ENCODE measurements at places on chromosomes 3 and 15. TPM values are rescaled to one million over a fixed set of nuclear protein-coding genes. Genes with fewer than 3 reads are reported as not detected.

NT5DC2 gene
- total RNA-seq: 43.8 TPM

SPINT1 gene
- total RNA-seq: 0.15 TPM

SLC25A36 gene
- 71.3 TPM for total RNA-seq

GREM1 gene
- 141 TPM for total RNA-seq

TRIM59 gene
- total RNA-seq: 46.5 TPM

PAQR5 gene
- 7.9 TPM for total RNA-seq

IL5RA gene
- not detected for total RNA-seq

SPATA12 gene
- 0.15 TPM for total RNA-seq

CHL1 gene
- 8.9 TPM for total RNA-seq

P2RY12 gene
- total RNA-seq: 0.29 TPM

AGBL1 gene
- total RNA-seq: not detected

CFAP91 gene
- 0.44 TPM for total RNA-seq

PIGZ gene
- 3.6 TPM for total RNA-seq

OIP5 gene
- 1.5 TPM for total RNA-seq

BUB1B gene
- total RNA-seq: 33.3 TPM

CKMT1B gene
- not detected for total RNA-seq

PIGX gene
- total RNA-seq: 10.6 TPM

THBS1 gene
- 2,470 TPM for total RNA-seq

RASL12 gene
- total RNA-seq: 108 TPM

ANKRD63 gene
- not detected for total RNA-seq

CDC25A gene
- total RNA-seq: 2.6 TPM

FETUB gene
- not detected for total RNA-seq

RFTN1 gene
- 152 TPM for total RNA-seq

CCDC13 gene
- 0.29 TPM for total RNA-seq

SPINK8 gene
- total RNA-seq: not detected

CPLX3 gene
- not detected for total RNA-seq

RPUSD3 gene
- 39.3 TPM for total RNA-seq

XCR1 gene
- not detected for total RNA-seq

Measured in smooth muscle cell of trachea (primary cell).